ENCODE measurements at places on chromosomes 4 and X.

DNA sequence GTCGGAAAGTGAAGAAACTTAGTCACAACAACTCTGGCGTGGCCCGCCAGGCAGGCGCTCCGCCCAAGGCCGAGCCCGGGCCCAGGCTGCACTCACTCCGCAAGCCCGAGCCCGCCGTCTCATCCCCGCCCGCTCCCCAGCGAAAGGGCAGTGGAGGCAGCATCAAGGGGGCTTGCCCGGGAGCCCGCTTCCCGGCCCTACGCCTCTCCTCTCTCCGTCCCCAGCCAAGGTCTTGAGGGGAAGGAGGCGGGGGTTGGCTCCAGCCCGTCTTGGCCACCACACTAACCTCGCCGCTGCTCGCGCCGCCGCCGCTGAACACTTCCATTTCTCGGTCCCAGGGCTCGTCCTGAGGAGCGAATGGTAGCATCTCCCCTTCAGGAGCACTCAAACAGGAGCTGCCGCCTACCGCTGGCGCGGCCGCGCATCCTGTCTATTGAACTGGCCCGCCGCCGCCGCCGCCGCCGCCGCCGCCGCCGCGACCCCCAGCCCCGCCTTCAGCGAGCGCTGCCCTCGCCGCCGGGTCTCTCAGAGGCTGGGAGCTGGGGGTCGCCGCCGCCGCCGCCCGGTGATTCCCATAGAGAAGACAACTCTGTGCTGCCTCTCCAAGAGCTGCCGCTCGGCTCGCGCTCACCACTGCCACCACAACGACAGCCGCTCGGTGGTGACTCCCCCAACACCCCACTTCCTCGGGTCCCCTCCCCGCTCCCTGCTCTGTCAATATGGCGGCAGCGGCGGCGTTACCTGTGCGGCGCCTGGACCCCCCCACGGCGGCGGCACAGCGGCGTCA, at the start of gene RPS6KA6:
RPS6KA6 (minus strand) TSS at position 667 of the 787 bp plus-strand sequence; CDS start at position 367, 300 bp downstream.
- DNase-seq: no peak

GRCh38 chr4:185149392-185149791, 6.3 kb downstream of the SLC25A4 start:
- DNase-seq: no peak

DNA sequence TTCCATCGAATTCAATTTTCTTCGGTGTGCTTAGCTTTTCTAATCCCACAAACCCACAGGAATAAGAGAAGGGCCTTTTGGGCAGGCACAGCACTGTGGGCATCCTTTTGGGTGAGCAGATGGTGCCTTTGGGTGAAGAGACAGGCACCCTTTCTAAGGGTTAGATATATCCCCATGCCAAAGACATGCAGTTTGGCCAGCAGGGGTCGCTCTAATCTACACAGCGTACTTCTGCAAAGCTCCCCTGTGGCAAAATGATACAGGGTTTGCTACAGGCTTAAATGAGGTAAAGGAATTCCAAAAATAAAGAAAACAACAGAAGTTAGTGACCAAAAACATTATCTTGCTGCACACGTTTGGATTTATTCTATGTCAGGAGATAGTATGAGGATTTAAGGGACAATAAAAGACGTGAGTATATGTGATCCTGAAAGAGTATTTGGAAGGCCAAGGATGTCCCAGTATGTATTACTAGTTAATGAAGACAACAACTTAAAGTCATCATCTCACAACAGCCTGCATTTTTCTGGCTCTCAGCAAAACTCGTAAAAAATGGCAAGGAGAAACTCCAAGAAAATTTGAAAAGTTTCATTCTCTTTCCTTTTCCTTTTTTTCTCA, 49.5 kb downstream of the PHEX start:
- DNase-seq: no peak

- no peak for DNase-seq
These were observed 822.1 kb upstream of the ADGRL3 start for GRCh38 chr4:60378010-60378409.

GRCh38 chr4:14111730-14112181, 484.2 kb upstream of the BOD1L1 start:
- no peak for DNase-seq

DNA sequence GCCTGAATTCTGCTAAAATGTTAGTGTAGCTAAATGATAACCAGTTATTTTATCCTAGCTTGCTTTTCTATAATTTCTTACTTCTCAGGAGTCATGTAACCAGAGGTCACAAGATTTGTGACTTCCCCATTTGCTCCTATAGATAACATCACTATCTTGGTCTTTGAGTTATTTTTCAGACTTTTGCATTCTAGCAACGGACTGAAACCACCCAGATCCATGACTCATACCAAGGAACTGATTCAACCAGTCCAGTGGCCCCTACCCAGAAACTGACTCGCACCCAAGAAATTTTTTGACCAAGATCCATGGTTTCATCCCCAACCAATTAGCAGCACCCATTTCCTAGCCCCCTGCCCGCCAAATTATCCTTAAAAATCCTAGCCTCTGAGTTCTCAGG, 50.0 kb downstream of the IQCM start:
- DNase-seq: no peak

DNA sequence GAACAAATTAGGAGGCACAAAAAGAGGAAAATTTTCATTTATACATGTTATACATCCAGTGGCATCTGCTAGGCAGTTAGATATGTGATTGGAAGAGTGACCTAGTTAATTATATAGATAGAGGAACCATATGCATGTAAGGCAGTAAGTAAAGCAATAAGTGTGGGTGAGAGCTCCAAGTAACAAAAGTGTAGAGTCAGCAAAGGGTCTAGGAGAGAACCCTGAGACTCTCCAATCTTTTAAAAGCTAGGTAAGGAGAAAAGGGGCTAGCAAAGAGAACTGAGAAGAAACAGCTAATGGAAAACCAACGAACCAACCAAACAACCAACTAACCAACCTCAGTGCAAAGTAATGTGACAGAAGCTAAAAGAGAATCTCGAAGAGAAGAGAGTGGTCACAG, 3.8 kb upstream of the CFAP299 start:
- no peak for DNase-seq

GRCh38 chrX:136691028-136691809, 43.3 kb downstream of the CD40LG start:
- no peak for DNase-seq

GRCh38 chr4:23999714-24000469, 110.0 kb upstream of the PPARGC1A start:
- DNase-seq: no peak

DNA sequence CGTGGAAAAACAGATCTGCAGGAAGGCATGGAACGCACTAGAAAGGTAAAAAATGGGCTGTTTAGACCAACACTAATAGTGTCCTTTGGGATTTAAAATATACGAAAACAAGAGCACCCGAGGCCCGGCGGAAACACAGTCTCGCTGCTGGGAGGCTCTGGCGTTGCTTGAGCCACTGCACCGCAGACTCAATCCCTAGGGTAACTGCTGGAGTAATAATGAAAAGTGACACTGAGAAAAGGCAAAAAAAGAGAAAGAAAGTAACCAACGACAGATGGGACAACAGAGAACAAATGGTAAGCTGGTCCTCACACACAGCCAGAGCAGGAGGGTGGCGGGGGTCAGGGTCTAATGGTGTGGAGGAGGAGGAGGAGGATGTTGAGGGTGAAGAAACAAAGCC, 15.4 kb downstream of the IRAK1 start:
- DNase-seq: no peak

GRCh38 chr4:156377036-156377710, 423.5 kb upstream of the CTSO start:
- DNase-seq: no peak

GRCh38 chr4:33696586-33696985, 2547.7 kb downstream of the ARAP2 start:
- no peak for DNase-seq

GRCh38 chr4:16893141-16893651, 5.2 kb downstream of the LDB2 start:
- no peak for DNase-seq

- peak; percentile 69 for DNase-seq
These were observed 28.7 kb downstream of the CLDN34 start for GRCh38 chrX:9995855-9996339.

- no peak for DNase-seq
These were observed 292.2 kb downstream of the NLGN4X start for GRCh38 chrX:5936438-5936837.

DNA sequence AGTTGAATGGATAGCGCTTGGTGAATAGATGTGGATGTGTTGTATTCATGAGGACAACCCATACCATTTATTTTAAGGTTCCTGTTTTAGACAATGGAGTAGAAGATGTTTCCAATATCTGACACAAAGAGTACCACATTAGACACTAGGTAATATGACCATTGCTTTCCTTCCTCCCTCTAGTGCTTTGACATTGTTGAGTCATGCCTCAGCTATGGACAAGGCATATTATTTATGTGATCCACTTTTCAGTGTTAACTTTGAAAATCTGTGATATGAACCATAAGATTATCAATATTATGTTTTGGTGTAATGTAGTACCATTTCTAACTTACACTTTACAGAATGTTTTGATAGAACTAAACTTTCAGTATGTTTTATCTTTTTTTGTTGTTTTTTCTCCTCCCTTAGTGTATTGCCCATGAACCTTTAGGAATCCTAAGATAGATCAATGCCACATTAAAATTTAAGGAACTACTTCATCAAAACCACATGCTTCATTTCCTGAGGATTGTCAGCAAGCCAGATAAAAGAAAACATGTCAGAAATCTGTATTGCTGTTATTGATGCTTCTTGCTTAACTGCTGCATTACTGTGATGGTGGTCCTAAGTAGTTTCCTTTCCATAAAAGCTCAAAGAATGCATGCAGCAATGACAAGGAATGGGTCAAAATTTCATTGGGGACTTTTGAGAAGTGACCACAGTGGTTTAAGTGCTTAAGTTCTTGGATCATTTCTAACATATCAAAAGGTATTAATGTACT, 105.0 kb downstream of the PCDH7 start:
- DNase-seq: no peak

GRCh38 chr4:142690406-142691163, 155.5 kb downstream of the INPP4B start:
- DNase-seq: no peak

DNA sequence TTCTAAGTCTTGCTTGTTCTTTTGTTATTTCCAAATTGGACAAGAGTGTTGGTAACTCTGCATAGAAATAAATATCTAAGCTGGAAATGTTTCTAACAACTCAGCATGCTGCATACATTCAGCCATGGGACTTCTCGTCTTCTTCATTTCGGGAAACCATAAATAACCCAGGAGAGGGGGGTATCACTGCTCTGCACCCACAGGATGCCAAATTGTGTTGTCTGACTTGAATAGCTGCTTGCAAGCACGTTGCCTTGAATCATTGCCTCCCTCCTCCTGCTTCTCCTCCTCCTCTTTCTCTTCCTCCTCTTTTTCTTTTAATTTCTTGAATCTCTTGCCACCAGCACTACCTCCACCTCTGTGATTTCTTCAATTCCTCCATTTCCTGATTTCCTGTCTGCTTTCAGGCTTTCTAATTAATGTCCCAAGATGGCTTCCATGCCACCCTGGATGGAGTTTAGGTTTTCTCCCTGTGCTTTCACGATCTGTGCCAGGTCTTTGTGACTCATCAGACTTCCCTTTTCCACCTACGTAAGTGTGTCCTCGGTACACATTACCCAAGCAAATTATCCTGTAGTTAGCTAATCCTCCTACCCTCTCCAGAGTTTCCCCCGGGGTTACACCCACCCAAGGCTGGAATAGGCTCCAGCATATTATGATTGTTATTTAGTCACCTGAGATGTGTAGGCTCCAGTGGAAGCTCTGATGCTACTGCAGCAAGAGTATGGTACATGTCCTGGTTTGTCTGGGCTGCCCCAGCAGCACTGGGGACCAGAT, 122.6 kb upstream of the VCX3B start:
- no peak for DNase-seq

DNA sequence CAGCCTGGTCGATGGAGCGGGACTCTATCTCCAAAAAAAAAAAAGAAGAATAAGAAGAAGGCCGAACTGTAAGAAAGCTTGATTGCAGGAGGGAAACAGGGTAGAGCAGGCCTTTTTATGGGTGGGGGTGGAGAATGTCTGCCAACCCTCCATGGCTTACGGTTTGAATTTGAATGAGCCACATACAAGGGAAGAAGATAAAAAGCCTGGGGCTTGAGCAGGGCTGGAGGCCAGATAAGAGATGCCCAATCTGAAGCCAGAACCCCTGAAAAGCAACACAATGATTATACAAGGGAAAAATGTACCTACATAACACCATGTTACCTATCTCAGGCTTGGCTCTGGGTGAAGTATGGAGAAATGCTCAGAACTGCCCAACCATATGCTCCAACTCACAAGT, 57.3 kb upstream of the TRIM2 start:
- no peak for DNase-seq

GRCh38 chr4:26785810-26786209, 74.8 kb upstream of the STIM2 start:
- no peak for DNase-seq

- DNase-seq: no peak
These were observed 27.9 kb upstream of the NFXL1 start for GRCh38 chr4:47942081-47942819.

DNA sequence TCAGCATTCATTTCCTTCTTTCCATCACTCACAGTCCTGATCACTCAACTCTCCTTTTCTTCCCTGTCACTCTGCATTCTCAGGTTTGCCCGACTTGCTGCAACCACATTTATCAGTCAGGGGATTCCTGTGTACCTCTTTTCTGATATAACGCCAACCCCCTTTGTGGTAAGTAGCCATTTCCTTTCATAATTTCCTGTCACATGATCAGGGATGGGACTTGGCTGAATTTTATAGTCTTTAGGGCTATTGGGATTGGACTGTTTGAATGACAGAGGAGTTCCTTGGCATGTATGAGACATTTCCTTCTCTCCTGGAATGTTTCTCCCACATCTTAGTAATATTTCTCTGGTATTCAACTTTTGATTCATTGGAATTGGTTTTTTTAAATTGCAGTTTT, 11.0 kb downstream of the PGM2 start:
- no peak for DNase-seq

GRCh38 chr4:84158670-84159069, 340.4 kb downstream of the NKX6-1 start:
- no peak for DNase-seq

DNA sequence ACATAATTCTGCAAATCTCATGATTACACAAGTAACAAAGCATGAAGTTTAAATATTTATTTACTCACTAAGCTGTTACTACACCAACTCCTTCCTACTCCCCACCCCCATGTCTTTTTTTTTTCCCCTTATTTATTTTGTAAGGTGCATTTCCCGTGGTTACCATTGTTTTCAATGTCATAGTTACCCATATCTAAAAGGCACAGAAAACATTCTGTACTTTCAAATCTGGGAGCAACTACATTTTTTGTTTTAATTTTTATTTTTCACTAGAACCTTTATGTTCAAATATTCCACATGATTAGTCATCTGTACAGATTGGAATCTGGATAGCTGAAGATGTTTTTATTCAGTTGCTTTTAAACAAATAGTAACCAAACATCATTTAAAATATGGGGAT, 62.8 kb downstream of the PPP3CA start:
- no peak for DNase-seq

GRCh38 chrX:8245411-8245810, 74.3 kb upstream of the VCX2 start:
- no peak for DNase-seq

- DNase-seq: no peak
These were observed 146.8 kb downstream of the DCLK2 start for GRCh38 chr4:150224896-150225591.

DNA sequence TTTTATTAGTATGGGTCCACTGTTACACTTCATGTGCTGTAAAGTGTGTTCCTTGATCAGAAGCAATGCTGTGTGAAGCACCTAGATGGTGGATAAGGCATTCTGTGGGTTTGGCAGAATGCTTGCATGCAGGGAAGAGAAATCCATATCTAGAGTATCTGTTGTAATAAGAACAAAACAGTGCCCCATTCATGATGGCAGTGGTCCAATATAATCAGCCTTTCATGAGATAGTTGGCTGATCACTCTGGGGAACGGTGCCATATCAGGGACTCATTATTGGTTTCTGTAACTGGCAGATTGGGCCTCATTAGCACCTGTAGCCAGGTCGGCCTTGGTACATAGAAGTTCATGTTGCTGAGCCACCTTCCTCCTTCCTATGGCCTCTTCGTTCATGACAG, 28.7 kb downstream of the STIM2 start:
- DNase-seq: no peak
